ENCODE measurements at places on chromosomes 5 and 9. TPM values are rescaled to one million over a fixed set of nuclear protein-coding genes. Genes with fewer than 3 reads are reported as not detected.

The GM2A gene
- 19.6 TPM for total RNA-seq

The SLCO6A1 gene
- total RNA-seq: not detected

The TAF11L10 gene
- total RNA-seq: not detected

The GARIN3 gene
- total RNA-seq: not detected

The SLC34A3 gene
- not detected for total RNA-seq

The PCDHGA5 gene
- total RNA-seq: 0.64 TPM

The POLR1E gene
- 11.7 TPM for total RNA-seq
